ENCODE measurements at places on chromosomes 7 and 10. TPM values are rescaled to one million over a fixed set of nuclear protein-coding genes. Genes with fewer than 3 reads are reported as not detected.
A peak's percentile ranks its signal among the peaks of the same experiment; 100 is the strongest.

Gene PSD
- 1.4 TPM for total RNA-seq

Gene GPR141
- not detected for total RNA-seq

GRCh38 chr10:85857791-85858190, 508.8 kb downstream of the GRID1 start:
- no peak for DNase-seq

Gene SLC35G1
- 2.1 TPM for total RNA-seq

GRCh38 chr7:158422196-158422886, 165.3 kb downstream of the PTPRN2 start:
- DNase-seq, result no peak

DNA sequence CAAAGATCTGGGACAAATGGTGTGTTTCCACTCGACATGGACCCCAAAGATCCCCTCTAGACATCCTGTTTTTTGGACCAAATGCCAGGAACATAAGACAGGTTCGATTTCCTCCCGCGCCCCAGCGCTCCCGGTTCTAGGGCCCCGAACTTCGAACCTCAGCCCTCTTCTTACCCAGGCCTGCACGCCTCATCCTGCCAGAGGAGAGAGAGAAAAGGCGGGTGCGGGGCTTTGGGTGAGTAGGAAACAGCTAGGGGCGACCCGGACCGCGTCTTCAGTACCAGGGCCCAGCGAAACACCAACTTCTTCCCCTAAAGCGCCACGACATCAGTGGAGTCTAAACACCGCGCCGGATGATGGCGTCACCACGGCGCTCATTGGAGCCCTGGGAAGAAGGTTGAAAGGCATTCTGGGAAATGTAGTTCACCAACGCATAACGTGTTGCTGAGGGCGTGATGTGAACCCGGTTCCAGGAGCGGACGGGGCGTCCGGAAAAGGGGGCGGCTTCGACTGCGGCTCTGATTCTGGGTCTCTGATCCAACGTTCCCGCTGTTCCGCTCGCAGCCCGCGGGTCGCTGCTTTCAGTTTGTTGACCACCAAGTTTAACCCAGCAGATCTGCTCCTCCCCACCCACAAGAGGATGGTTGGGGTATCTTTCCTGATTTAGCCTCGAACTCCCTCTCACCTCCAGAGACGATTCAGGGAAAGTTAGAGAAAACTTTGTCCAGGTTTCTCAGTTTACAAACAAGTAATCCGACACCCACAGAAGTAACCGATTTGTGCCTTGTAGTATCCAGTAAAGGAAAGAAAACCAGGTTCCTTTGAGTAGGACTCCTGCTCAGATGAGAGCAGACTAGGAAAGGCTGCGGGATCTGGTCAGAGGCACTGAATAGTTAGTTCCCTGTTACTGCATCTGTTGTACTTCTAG, at the start of gene BET1:
BET1 (minus strand) TSS at position 332 of the 928 bp plus-strand sequence; CDS start at position 193, 139 bp downstream.
- peak; percentile 89 for DNase-seq

DNA sequence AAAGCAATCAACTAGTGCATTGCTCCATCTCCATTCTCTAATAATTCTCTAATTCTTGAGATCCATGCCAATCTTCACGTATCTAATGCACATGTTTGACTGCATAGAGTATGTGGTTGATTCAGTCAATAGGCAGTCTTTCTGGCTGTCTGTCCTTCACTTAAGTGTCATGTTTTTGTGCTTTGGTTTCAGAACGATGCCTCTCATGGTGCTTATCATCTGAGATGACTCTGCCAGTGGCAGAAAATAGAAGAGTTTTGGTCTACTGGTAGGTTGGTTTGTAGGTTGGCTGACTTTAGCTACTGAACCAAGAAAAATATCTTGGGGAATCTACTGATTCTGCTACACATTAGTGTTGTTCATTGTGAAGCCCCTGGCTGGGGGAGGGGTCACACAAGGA, 364.2 kb downstream of the SFMBT2 start:
- no peak for DNase-seq

DNA sequence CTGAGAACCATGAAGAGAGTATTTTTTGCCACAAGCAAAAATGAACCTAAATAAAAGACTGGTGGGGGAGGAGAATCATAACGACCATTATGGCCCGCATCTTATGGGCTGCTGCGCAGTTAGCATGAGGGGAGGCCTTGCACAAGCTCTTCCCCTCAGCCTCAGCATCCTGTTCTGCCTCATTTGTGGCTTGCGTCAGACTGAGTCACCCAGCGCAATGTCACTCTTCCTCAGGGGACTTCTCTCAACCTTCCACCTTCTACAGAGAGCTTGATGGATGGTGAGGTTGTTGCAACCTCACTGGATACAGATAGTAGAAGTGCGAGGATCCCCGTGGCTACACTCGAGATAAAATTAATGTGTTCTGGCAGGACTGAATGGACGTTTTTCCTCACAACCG, 16.8 kb upstream of the GPR15LG start:
- no peak for DNase-seq

DNA sequence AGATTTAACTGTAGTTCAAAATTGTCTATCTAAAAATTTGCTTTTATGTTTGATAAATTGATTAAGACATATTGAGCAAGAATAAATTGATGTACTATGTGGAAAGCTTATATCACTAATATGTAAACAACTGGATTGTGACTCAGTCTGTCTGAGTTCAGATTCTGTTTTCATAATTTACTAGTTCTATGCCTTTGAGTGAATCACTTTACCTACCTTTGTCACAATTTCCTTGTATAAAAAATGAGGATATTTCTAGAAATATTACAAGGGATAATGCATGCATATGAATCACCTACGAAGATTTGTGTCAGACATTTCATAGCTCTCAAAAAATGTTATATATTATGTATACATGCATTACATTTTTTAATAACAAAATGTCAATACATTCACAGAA, 245.1 kb upstream of the ZWINT start:
- DNase-seq, result no peak

Gene CDNF
- 0.98 TPM for total RNA-seq

GRCh38 chr10:110857265-110858171, 14.2 kb upstream of the PDCD4 start:
- DNase-seq, result no peak

DNA sequence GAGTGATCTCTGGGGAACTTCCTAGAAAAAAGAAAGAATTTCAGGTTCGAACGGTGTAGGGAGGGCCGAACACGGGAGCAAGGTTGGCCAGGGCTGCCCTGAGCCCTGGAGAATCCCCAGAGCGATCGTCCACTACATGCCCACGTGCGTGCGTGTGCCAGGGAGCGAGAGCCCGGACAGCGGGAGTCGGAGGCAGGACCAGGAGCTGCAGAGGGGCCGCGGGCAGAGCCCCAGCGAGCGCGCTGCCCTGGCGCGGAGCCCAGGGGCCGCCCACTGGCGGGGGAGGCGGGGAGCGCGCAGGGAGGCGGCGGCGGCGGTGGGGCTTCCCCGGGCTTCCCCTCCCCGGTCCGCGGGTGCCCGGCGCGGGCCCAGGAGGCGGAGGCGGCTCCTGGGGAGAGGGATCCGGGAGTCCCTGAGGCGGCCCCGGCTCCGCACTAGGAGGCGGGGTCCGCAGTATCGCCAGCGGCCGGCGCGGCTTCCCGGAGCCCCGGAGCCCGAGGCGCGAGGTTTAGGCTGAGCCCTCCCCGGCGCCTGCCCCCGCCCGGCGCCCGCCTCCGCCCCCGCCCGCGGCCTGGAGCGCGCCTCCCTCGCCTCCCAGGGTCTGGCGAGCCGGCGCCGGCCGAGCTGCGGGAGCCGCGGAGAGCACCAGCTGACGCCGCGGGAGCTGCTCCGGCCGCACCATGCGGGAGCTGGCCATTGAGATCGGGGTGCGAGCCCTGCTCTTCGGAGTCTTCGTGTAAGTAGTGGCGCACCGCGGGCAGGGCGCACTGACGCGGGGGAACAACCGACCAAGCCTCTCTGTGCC, at the start of gene PLPP4:
PLPP4 (plus strand) TSS at position 602 of the 805 bp plus-strand sequence; CDS start at position 681, 79 bp downstream.
- no peak for DNase-seq

DNA sequence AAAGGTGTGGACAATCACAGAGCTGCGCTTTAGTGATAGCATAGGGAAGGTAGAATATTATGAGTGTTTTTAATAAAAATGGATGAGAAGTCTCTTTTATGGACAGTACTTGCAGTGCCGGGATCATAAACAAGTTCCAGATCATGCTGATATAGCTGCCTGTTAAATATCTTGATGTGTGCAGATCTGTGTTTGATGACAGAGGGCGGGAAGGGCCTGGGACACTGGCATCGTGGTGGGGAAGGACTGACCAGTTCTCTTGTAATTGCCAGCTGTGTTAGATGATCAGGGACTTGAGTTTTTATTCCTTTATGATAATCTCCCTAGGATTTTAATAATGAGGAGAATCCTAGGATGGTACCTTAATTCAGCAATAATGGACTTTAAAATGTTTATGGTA, 14.6 kb downstream of the SND1 start:
- DNase-seq, result no peak

Gene LLCFC1
- not detected for total RNA-seq

DNA sequence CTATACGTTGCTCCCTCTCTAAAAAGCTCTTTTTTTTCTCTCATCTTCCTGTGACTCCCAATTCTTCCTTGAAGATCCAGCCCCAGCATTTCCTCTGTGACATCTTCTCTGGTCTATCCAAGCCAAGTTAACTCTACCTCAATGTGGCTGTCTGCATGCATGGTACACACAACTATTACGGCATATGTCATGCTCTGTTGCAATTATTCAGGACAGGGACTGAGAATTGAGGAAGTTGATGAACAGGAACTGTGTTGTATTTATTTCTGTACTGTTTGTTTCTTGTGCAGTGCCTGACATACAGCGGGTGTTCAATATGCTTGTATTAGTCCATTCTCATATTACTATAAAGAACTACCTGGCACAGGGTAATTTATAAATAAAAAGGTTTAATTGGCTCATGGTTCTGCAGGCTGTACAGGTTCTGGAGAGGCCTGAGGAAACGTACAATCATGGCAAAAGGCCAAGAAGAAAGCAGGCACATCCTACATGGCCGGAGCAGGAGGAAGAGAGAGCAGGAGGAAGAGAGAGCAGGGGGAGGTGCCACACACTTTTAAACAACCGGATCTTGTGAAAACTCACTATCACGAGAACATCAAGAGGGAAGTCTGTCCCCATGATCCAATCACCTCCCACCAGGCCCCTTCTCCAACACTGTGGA, 6.3 kb downstream of the TRPV5 start:
- no peak for DNase-seq

GRCh38 chr7:103702454-103702853, 256.4 kb upstream of the SLC26A5 start:
- no peak for DNase-seq

Gene MGAM2
- not detected for total RNA-seq

Gene TAS2R3
- total RNA-seq, result 2.8 TPM

Gene DNAJC12
- total RNA-seq, result 0.31 TPM

GRCh38 chr10:112189465-112189864, 5.9 kb upstream of the GPAM start:
- no peak for DNase-seq

Gene SEMA3D
- not detected for total RNA-seq

DNA sequence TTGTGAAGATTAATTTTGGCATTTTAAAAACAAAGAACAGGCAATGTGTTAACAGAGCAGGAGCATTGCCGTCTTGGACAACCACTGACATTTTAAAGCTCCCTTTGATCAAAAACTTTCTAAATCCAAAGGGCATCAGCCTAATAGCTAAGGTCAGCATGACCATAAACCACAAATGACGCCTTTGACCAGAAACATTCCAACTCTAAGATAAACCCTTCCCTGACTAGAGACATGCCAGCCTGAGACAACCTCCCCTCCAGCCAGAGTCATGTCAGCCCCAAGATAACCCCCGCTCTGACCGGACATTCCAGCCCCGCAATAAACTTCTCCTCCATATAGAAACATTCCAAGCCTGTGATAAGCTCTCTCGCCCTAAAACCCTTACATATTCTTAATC, 949.4 kb upstream of the POT1 start:
- DNase-seq, result no peak
